ENCODE measurements at places on chromosomes 3 and 15. TPM values are rescaled to one million over a fixed set of nuclear protein-coding genes. Genes with fewer than 3 reads are reported as not detected.

The ATP13A3 gene
- 17.9 TPM for total RNA-seq

The ULK4 gene
- 3.5 TPM for total RNA-seq

The GLDN gene
- total RNA-seq = 16.8 TPM

DNA sequence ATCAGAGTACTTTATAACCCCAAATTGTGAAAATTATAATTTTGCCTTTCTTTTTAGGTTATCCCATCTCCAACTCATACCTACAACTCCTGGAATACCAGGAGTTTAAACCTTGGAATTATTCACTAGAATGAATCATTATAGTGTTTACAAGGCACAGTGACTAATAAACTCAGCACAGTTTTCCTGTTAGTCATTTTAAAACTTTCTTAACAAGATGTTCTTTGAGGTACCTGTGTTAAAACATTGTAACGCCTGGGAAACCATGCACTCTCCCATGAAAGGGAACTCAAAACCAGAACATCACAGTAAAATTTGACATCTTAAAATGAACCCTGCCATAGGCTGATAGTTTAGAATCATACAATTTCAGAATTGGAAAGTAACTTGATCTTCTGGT, 132.4 kb upstream of the OSTN start:
- no peaks in the 10 kb centered on the region for H3K27me3 ChIP-seq
- no peaks in the 10 kb centered on the region for H3K36me3 ChIP-seq
- H3K4me3 ChIP-seq = no peak overlapping the region

GRCh38 chr15:48775546-48775945, 35.3 kb downstream of the CEP152 start:
- H3K27me3 ChIP-seq = no peaks in the 10 kb centered on the region
- no peaks in the 10 kb centered on the region for H3K36me3 ChIP-seq
- H3K27ac ChIP-seq = no peak overlapping the region
- no peak overlapping the region for H3K4me3 ChIP-seq
- DNase-seq = no peak

GRCh38 chr3:113575206-113575605, 42.9 kb downstream of the SIDT1 start:
- no peak overlapping the region for H3K4me3 ChIP-seq
- H3K4me1 ChIP-seq = no peaks in the 10 kb centered on the region

The TTC21A gene
- total RNA-seq = 9.6 TPM

DNA sequence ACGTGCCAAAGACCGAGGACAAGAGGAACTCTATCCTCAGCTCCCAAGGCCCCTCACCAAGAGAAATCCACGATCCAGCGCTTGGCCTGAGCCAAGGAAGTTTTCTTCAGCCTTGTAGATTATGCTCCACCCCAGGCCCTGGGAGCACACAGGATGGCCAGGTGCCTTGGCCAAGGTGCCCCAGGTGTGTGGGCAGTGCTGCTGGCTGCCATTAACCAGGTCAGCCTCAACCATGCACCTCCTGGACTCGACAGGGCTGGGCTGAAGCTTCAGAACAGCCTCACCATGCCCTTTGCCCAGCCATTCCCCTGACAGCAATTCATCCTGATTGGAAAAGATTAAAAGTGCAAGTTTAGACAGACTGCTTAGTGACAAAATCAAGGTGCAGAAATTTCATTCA, 10.9 kb upstream of the MESP1 start:
- peak overlapping the region; percentile 70 for H3K27ac ChIP-seq
- H3K4me3 ChIP-seq = no peak overlapping the region
- no peaks in the 10 kb centered on the region for H3K27me3 ChIP-seq

DNA sequence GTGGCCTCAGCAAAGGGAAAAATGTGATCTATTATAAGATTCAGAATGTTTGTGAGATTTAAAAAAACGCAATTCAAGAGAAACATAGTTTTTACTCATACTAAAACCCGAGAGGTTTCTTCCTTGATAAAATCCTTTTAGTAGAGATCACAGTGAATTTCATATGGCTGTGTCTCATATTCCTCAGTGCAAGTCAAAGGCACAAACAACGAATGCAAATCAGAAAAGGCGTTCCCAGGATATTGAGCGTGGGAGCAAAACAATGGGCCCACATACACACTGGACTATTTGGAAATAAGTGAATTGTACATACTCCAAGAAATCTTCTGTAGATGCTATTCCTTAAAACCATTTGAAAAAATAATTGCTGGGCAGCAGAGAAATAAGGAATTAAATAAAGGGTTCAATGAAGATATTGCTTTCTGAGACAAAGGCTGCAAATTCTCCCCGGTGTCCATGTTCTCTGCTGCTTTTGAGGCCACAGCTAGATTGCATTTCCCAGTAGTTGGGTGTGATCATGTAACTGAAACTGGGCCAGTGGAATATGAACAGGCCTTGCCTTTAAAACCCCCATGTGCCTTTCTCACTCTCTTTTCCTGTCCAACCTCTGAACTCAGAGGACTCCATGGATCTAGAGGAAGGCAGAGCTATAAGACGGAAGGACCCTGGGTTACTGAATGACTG, 144.6 kb upstream of the TBL1XR1 start:
- H3K4me3 ChIP-seq = no peak overlapping the region
- peaks cover 15% of the 10 kb centered on the region for H3K4me1 ChIP-seq
- no peak for DNase-seq
- no peaks in the 10 kb centered on the region for H3K27me3 ChIP-seq
- no peaks in the 10 kb centered on the region for H3K36me3 ChIP-seq

DNA sequence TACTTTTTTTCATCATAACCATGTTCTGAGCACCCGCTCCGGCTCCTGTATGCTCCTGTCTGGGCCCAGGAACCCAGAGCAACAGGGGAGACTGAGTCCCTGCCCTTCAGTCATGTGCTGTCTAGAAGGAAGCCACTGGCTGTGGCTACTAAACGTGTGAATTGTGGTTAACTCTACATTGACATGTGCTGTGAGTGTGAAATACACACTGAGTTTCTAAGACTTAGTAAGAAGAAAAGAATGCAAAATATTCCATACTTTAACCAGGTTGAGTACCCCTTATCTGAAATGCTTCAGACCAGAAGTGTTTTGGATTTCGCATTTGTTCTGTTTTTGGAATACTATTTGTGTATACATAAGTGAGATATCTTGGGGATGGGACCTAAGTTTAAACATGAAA, 42.8 kb upstream of the CGNL1 start:
- no peaks in the 10 kb centered on the region for H3K27me3 ChIP-seq
- DNase-seq = no peak
- H3K36me3 ChIP-seq = no peaks in the 10 kb centered on the region
- no peaks in the 10 kb centered on the region for H3K4me1 ChIP-seq
- no peak overlapping the region for H3K4me3 ChIP-seq

GRCh38 chr15:67783303-67783702, 42.0 kb upstream of the SKOR1 start:
- H3K27me3 ChIP-seq = no peaks in the 10 kb centered on the region
- H3K4me1 ChIP-seq = no peaks in the 10 kb centered on the region
- no peak overlapping the region for H3K4me3 ChIP-seq
- H3K27ac ChIP-seq = no peak overlapping the region

- no peaks in the 10 kb centered on the region for H3K27me3 ChIP-seq
- DNase-seq = no peak
- H3K4me3 ChIP-seq = no peak overlapping the region
- H3K4me1 ChIP-seq = peaks cover under 1% of the 10 kb centered on the region
- no peak overlapping the region for H3K27ac ChIP-seq
These were observed 11.6 kb downstream of the PHLDB2 start for GRCh38 chr3:111870620-111871019.

DNA sequence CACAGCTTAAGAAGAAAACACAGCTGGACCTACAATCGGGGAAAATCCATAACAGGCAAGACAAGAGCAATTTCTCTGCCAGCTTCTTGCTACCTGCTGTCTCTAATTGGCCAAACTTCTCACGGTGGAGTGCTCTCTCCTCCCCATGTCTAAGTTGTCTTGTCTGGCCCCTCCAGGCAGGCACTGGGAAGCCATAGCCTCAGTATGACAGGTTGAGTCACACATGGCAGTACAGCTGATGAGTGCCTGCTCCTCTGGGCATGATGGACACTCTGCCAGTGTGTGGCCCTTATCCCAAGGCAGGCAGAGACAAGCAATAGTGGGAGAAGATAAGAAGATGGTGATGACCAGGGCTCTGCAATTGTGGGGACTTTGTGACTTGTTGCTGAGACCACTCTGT, 551.8 kb downstream of the DIPK2A start:
- H3K27ac ChIP-seq = no peak overlapping the region
- H3K27me3 ChIP-seq = no peaks in the 10 kb centered on the region
- H3K4me1 ChIP-seq = no peaks in the 10 kb centered on the region
- H3K4me3 ChIP-seq = no peak overlapping the region
- H3K36me3 ChIP-seq = no peaks in the 10 kb centered on the region
- DNase-seq = no peak

- no peak for DNase-seq
- no peak overlapping the region for H3K27ac ChIP-seq
- peaks cover 10% of the 10 kb centered on the region for H3K4me1 ChIP-seq
These were observed 168.4 kb downstream of the MEGF11 start for GRCh38 chr15:66085128-66085527.

The CEMIP gene
- total RNA-seq = not detected

- H3K36me3 ChIP-seq = no peaks in the 10 kb centered on the region
These were observed 33.2 kb upstream of the ZFAND6 start for GRCh38 chr15:80026310-80026709.

DNA sequence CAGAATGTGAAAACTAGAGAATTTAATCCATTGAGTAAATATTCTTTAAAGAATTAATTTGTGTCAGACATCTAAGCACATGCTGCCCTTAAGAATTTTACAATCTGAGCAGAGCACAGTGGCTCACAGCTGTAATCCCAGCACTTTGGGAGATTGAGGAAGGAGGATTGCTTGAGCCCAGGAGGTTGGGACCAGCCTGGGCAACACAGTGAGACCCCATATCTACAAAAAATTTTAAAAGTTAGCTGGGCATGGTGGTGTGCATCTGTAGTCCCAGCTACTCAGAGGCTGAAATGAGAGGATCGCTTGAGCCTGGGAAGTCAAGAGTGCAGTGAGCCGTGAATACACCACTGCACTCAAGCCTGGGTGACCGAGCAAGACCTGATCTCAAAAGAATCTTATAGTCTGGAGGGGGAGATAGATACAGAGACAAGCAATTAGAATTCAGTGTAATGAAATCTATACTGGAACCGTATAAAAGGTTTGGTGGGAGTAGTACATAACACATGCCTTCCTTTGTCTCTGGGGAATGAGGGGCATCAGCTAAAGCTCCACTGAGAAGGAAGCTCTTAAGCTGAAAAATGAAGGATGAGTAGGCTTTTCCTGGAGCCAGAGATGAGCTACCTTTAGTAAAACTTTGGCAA, 21.2 kb downstream of the ATP11B start:
- no peaks in the 10 kb centered on the region for H3K36me3 ChIP-seq
- no peak for DNase-seq
- H3K27me3 ChIP-seq = no peaks in the 10 kb centered on the region
- H3K27ac ChIP-seq = no peak overlapping the region
- no peak overlapping the region for H3K4me3 ChIP-seq

- no peak for DNase-seq
- H3K27me3 ChIP-seq = no peaks in the 10 kb centered on the region
- no peak overlapping the region for H3K27ac ChIP-seq
- no peak overlapping the region for H3K4me3 ChIP-seq
- H3K36me3 ChIP-seq = no peaks in the 10 kb centered on the region
These were observed 862.6 kb downstream of the AGBL1 start for GRCh38 chr15:86942285-86942684.

GRCh38 chr3:30286007-30286669, 320.3 kb upstream of the TGFBR2 start:
- no peaks in the 10 kb centered on the region for H3K4me1 ChIP-seq
- H3K27me3 ChIP-seq = no peaks in the 10 kb centered on the region
- H3K27ac ChIP-seq = peak overlapping the region; percentile 59
- no peak overlapping the region for H3K4me3 ChIP-seq

- no peaks in the 10 kb centered on the region for H3K27me3 ChIP-seq
- H3K4me3 ChIP-seq = no peak overlapping the region
- no peaks in the 10 kb centered on the region for H3K36me3 ChIP-seq
- DNase-seq = no peak
- no peak overlapping the region for H3K27ac ChIP-seq
These were observed 45.5 kb upstream of the SUCLG2 start for GRCh38 chr3:67699882-67700281.

The ALS2CL gene
- total RNA-seq = 9.4 TPM

DNA sequence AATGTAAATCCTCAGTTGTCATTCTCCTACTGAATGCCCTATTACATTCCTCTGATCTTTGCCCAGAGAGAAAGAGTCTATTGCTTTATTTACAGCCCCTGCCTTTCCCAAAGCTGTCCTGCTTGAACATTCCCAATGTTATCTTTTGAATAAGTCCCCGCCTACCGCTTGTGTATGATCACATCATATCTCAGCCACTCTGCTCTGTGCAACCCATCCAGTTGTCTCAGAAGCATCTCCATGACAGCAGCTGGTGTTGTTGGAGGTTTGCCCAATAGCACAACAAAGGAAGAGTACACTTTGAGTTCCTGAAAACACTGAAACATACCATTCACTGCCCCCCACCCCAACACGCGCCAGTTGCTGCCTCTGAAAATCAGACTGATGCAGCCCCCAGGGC, 22.0 kb upstream of the FAM3D start:
- no peak for DNase-seq
- no peak overlapping the region for H3K27ac ChIP-seq
- H3K36me3 ChIP-seq = no peaks in the 10 kb centered on the region
- H3K27me3 ChIP-seq = no peaks in the 10 kb centered on the region

DNA sequence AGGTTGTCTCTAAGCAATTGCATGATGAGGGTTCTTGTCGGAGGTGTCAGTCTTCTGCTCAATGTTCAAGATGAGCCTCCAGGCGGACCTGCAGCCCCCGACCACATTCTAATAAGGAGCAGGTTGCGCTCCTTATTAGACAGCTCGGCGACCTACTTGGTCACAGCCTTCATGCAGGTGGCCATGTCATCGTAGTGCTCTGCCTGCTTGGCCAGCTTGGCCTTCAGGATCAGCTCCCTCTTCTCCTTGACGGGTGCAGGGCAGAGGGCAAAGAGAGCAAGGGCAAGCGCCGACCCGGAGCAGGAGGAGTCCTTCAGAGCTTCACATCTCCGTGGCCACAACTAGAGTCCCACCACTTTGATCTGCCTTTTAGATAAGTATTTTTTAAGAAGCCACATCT, 113.5 kb downstream of the RASA2 start:
- no peak overlapping the region for H3K27ac ChIP-seq
- no peak for DNase-seq
- no peak overlapping the region for H3K4me3 ChIP-seq
- H3K4me1 ChIP-seq = no peaks in the 10 kb centered on the region
- H3K27me3 ChIP-seq = no peaks in the 10 kb centered on the region

The PRSS50 gene
- 0.35 TPM for total RNA-seq

DNA sequence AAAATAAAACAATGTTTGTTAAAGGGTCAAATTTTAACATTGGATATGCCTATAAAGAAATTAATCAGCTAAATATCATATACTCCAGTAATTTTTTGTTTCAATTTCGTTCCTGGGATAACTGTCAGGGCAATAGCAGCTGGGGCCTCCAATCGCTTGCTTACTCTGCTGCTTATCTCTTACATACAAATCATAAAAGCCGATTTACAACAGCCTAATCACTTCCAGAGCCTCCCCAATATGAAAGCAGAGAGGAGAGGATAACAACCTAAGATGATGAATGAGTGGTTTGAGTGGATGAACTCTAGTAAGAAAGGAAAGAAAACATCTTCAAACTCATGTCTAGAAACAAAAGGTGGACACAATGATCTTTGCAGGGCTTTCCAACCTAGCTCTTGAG, 80.7 kb upstream of the PSMD6 start:
- no peaks in the 10 kb centered on the region for H3K4me1 ChIP-seq
- H3K4me3 ChIP-seq = no peak overlapping the region
- no peak for DNase-seq
- no peak overlapping the region for H3K27ac ChIP-seq
- H3K36me3 ChIP-seq = peaks cover 3% of the 10 kb centered on the region

Measured in pancreas (tissue), 10 donors.